ENCODE measurements at places on chromosomes 5 and 9.

DNA sequence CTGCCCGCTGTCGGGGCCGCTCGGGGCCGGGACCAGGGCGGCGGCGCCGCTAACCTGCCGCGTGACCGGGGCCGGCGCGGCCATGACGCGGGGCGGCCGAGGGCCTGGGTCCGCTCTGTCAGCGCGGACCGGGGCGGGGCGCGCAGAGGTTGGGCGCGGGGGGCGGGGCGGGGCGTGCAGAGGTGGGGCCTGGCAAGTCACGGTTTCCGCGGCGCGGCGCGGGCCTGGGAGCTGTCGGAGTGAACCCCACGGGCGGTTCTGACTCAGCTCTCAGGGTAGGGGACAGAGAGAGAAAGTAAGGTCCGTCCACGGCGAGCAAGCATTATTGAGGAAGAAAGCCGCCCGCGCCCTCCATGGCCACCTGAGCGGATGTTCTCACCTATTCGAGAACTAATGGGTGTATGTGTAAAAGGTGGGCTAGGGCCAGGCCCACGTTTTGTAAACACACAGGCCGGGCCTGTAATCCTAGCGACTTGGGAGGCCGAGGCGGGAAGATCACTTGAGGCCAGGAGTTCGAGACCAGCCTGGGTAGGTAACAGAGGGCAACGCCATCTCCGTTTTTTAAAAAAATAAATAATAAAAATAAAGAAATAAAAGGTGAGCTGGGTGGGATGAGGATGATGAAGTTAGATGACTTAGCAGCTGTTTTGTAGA is at the start of gene PRXL2C:
PRXL2C (minus strand) TSS at position 120 of the 654 bp plus-strand sequence; CDS start at position 84, 36 bp downstream.
- DNase-seq = peak; percentile 81

GRCh38 chr9:108443741-108444140 is 412.0 kb downstream of the ACTL7B start:
- no peak for DNase-seq

GRCh38 chr5:159657771-159658170 is 258.5 kb upstream of the ADRA1B start:
- DNase-seq = no peak

DNA sequence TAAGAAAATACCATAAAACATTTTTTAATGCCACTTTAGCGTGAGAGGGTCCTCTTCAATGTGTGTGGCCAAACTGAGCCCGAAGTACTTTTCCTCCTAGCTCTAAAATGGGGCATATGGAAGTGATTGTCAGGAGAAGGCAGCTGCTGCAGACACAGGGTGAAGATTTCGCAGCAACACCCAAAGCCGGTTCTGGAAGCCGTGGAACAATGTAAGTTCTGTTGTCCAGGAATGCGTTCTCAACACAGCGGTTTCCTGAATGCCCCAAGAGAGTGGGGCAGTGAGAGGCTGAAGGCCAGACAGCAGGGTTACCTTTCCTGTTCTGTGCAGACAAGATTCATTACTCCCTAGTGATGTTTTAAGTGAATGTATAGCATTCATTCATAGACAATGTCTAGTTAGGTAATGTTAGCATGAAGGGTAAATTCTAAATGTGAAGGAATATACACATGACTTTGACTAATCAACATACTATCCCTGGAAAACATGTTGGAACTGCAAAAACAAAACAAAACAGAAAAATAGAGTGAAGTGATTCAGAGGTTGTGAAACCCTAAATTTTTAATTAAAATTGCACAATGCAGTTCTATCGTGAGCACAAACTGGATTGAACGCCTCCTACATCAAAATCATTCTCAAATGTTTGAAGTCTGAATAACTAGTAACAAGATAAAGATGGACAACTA is 197.0 kb upstream of the SEMA6A start:
- DNase-seq = no peak

- DNase-seq = no peak
Observed at GRCh38 chr5:172669386-172670004, 28.4 kb downstream of the NEURL1B start.

- no peak for DNase-seq
Observed at GRCh38 chr9:128392302-128393144, 21.3 kb downstream of the URM1 start.

GRCh38 chr9:122276096-122276495 is 11.4 kb downstream of the MRRF start:
- DNase-seq = no peak

DNA sequence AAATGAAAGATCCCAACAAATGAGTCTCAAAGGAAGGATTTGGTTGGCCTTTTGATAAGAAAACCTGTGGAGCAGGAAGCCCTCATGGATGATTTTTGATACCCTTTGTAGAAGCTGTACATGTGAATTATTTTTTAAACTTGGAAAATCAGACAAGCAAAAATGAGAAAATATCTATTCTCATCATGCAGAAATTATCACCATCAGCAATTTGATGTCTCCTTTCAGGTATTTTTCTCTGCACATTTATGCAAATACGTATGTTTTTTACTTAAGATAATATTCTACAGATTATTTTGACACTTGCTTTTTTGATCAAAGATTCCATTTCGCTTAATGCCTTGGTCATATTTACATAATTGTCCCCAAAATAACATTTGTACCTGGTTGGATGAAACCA is 7.2 kb downstream of the BTNL9 start:
- no peak for DNase-seq

DNA sequence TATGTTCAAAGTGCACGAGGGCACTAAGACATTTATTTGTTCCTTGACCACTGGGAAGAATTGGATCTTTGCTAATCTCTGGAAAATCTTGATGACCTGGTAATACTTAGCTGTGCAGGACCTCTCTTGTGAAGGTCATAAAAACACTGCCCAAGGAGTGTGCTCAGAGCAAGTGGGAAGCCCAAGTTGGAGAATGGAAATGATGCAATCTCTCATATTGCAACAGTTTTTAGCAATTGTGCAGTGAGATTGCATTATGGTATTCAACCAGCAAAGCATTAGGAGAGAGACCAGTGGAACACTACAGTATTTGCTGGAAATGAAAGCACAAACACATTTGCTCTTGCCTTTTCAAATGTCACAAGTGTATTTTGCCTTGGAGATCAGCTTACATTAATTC is 34.5 kb downstream of the TXNDC8 start:
- DNase-seq = no peak

DNA sequence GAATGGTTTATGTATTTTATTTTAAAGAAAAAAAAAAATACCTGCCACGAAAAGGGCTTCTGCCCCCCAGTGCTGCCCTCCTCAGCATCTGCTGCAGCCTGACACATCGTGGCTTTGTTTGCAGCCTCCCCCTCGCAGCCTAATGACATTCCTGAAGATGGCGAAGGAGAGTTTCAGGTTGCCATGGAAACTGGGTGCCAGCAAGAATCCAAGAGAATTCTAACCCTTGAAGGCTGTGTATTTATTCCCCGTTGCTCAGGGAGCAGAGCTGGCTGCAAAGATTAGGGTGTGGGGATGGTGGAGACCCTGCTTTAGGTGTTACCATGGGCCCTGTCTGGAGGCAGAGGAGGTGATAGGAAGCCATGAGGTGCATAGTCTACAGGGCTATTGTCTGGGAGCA is 126.6 kb downstream of the NSG2 start:
- DNase-seq = no peak

- peak; percentile 22 for DNase-seq
Observed at GRCh38 chr5:73454379-73455036, 5.9 kb upstream of the FOXD1 start.

GRCh38 chr5:96904054-96904931 is 28.0 kb downstream of the ERAP2 start:
- DNase-seq = no peak

DNA sequence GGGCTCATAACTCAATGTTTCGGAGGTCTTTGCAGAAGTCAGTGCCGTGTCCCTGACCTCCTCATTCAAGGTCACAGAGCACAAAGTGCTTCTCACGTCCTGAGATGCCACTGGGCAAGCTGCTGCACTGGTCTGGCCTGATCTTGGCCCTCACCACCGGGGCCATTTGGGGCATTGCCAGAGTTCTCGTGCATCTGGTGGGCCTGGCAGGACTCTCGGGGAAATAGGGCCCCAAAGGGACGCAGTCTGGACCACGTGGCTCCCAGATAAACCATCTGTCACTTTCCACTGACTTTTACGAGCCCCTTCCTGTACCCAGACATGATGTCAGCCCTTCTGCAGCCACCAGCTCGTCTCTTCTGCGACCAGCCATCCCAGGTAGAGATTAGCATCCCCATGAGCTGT is 54.8 kb downstream of the HRH2 start:
- DNase-seq = no peak

GRCh38 chr5:15799014-15799413 is 299.0 kb downstream of the FBXL7 start:
- no peak for DNase-seq

DNA sequence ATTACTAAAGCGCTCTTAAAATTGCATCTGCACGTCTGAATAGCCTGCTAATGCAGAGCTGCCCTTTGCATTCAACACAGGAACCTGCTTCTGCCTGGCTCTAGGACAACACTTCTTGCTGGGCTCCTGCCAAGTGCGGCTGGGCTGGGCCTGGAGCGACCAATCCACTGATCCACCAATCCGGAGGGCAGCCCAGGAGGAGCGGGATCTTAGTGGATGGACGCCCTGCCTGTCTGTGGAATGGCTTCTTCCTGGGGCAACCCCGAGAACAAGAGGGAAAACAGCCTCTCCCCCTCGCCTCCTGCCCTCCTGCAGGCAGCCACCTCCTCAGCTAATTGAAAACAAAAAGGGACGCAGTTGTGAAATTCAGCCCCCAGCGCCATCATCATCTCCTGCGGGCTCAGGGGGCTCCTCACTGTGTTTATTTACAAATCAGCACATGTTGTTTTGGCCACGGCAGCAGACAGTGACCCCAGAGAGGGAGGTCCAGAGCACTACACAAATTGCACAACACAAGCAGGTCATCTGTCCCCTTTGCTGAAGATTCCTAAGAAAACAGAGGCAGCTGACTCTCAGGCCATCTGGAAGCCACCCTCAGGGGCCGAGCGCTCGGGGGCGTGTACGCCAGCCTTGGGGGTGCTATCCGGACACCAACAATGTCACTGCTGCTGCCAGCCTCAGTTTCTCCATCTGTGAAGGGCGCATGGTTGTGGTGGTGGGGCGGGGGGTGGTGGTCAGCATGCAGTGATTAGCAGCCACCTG is 57.3 kb downstream of the GADD45G start:
- DNase-seq = no peak

- DNase-seq = no peak
Observed at GRCh38 chr5:124949862-124950261, 203.4 kb upstream of the ZNF608 start.

- no peak for DNase-seq
Observed at GRCh38 chr5:127428748-127429147, 88.7 kb upstream of the PRRC1 start.

DNA sequence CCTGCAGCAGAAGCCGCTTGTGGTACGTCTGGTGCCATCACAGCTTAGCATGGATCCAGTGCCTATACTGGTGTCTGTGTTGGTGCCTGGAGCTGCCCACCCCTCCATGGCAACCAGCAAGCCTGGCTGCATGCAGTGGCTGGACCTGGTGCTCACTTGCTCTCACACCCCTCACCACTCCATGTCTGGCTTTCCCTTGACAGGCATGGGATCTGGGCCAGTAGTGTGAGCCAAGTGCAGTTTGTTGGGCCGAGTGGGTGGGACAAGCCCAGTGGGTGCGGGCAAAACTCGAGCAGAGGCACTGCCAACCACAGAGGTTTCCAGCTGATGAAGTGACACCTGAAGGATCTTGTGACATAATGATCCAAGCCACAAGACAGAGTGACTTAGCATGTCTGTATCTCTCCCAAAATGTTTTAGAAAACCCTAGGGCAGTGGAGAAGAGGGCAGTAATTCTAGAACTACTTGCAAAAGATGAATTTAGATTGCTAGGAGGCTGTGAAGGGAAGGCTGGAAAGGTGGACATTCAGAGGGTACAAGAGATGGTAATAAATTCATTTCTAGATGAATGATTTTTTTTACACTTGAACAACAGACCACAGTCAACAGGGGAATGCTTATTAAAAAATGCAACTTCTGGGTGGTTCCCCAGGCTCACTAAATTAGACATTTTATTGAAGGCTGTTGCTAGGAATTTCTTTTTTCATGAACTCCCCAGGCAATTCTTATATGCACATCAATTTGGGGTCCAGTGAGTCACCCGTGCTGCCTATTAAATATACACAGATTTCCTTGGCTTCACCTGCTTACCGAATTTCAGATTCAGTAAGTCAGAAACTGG is 660.3 kb downstream of the TLR4 start:
- no peak for DNase-seq

DNA sequence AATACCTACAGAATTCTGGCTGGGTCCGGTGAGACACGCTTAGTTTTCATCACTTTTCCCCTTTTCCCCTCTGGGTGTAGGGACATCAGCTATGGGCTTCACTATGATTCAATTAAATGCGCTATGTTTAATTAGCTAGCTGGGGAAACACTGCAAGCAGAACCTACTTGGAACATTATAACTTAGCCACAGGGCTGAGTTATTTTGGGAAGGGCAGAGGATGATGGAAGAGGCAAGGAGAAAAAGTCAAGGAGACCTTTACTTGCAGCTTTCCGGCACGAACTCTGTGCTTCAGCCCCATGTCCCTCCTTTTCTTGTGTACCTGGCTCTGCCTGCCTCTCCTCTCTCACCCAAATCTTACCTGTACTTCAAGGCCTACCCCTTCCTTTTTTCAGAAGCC is 62.8 kb downstream of the KIF4B start:
- no peak for DNase-seq

DNA sequence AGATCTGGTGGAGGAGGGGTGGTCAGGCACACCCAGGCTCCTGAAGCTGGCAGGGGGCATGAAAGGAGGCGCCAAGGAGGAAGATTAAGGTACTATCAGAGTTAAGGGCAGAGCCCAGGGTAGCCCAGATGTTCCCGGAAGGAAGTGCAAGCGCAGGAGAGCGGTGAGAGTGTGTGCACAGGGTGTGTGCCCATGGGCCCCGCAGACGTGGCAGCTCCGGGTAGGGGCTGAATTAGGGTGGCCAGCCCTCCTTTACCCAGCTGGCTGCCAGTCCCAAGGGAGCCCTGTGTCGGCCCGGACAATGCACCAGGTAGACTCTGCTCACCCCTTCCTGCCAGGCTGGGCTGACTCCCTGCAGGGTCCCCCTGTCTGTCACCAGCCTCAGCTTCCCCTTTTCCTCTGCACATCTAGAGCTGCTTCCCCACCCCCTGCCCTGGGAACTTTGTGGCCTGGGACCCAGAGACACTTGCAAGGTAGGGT is at the start of gene SMIM33:
SMIM33 (plus strand) TSS at position 184 of the 480 bp plus-strand sequence; CDS start at position 302, 118 bp downstream.
- peak; percentile 34 for DNase-seq

DNA sequence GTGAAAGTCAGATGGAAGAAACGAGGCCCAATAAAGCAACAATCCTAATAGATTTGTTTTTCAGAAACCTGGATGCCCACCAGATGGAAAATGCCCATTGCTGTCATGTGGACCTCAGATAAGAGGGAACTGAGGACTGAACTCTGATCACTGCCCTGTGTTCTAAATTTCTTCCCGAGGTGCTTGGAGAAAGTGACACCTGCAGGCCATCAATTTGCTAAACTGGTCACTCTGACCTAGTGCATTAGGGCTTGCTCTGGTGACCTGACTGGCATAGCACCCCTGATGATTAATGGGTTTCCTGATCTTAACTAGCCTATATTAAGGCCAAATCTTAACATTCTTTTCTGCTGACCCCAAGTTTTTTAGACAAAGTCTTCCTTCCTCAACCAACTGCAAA is 32.4 kb upstream of the VDAC1 start:
- DNase-seq = no peak

GRCh38 chr9:36543916-36544315 is 28.8 kb upstream of the MELK start:
- DNase-seq = no peak
